ENCODE measurements at places on chromosomes 4 and X. TPM values are rescaled to one million over a fixed set of nuclear protein-coding genes. Genes with fewer than 3 reads are reported as not detected.

TADA2B gene
- 19.4 TPM for total RNA-seq

GPC3 gene
- 62.6 TPM for total RNA-seq

CXCL13 gene
- 0.92 TPM for total RNA-seq

PALLD gene
- total RNA-seq, result 194 TPM

GRCh38 chrX:151177141-151178027, 1.0 kb downstream of the GPR50 start:
- DNase-seq, result no peak

DNA sequence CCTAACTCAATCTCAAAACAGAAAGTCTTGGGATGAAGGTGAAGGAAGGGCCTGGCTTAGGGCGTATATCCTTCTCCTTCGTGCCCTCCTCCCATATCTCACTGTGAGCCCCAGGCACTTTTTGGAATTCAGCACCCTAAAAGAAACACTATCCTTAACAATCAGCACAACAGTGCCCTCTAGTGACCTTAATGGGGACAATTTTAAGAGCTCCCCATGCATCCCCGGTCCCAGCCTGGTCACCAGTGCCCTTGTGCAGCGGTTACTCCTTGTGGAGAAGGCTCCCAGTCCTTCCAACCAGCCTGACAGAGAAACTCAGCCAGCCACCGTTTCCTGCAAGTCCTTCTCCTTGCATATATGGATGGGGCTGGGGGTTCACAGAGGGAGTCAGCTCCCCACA, 4.2 kb downstream of the PAK3 start:
- DNase-seq, result no peak

DNA sequence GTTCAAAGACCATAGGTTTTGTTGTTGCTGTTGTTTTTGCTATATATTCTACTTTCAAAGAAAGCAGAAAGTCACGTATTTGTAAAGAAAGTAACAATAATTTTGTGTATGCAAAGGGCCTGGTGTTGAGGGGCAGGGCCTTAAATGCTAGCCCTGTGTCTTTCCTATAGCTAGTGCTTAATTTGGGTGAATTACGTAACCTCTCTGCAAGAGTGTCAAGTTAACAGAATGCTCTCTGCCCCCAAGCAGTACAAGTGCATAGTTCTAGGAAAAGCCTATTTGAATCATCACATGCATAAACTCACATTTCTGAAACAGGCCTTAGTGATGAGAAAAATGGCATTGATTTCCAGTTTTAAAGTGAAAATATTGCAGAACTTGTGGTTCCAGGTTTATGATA, 663.6 kb downstream of the STIM2 start:
- no peak for DNase-seq

DNA sequence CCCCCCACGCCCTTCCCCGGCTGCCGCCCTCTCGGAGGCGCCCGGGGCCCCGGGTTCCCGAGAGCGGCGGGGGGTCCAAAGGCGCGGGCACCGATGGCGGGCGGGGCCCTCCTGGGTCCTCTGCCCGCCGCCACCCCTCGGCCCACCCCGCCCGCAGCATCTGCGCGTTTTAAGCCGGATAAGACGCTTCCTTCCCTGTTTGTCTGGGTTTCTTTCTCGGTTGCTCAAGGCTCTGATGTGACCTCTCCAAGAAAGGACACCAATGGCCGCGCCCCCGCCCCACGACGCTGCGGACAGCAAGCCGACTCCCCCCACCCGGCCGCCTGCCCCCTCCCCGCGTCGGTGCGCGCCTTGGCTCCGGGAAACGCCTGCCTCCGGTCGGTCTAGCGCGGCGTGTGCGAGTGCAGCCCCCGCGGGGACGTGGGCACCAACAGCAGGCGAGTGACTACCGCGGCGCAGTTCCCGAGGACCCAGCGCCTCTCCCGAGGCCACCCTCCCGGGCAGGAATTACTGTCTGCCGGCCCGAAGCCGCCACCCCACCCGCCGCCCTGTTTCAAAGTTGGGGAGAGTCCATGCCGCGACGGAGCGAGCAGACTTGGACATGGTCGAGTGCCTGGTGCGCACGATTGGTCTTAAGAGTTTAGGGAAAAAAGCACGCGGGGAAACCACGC, 21.1 kb upstream of the HMX1 start:
- no peak for DNase-seq

- no peak for DNase-seq
Observed at GRCh38 chrX:106177982-106178321, 9.8 kb downstream of the PWWP3B start.

DNA sequence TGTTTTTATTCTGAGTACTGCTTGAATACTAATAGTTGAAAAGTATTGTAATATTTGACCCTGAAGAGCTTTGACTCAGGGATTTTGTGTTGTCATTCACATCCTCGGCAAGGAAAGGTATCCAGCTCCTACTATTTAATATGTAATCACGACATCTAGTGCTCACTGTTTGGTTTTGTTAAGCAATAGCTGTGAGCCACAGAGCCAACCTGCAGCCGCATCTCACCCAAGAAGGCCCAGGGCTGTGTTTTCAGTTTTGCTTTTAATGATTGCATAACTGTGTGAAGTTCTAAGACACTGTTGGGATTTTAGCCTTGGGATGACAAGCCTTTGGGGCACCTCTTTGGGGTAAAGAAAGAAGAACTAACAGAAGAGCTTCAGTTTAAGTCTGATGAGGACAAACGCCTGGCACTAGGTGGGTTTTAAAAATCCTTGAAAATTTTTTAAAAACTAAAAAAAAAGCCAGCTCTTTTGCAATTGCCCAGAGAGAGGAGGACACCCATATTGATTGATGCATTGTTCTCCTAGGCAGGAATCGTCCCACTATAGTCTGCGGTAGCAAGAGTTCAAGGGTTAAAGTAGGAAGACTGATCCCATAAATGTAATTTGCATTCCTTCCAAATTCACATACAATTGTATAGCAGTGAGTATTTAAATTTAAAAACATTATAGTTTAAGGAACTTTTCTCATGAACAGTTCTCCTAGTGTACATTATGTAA, 157.8 kb downstream of the RELL1 start:
- no peak for DNase-seq

- DNase-seq, result no peak
Observed at GRCh38 chr4:128862608-128863311, 53.3 kb downstream of the JADE1 start.

- no peak for DNase-seq
Observed at GRCh38 chr4:115515366-115515765, 401.9 kb upstream of the NDST4 start.
